ENCODE measurements at places on chromosomes 3 and 15.

GRCh38 chr3:138687236-138687635 is 78.7 kb downstream of the FAIM start:
- no peak for DNase-seq

- DNase-seq, result no peak
Observed at GRCh38 chr3:132870541-132870940, 148.3 kb upstream of the NPHP3 start.

DNA sequence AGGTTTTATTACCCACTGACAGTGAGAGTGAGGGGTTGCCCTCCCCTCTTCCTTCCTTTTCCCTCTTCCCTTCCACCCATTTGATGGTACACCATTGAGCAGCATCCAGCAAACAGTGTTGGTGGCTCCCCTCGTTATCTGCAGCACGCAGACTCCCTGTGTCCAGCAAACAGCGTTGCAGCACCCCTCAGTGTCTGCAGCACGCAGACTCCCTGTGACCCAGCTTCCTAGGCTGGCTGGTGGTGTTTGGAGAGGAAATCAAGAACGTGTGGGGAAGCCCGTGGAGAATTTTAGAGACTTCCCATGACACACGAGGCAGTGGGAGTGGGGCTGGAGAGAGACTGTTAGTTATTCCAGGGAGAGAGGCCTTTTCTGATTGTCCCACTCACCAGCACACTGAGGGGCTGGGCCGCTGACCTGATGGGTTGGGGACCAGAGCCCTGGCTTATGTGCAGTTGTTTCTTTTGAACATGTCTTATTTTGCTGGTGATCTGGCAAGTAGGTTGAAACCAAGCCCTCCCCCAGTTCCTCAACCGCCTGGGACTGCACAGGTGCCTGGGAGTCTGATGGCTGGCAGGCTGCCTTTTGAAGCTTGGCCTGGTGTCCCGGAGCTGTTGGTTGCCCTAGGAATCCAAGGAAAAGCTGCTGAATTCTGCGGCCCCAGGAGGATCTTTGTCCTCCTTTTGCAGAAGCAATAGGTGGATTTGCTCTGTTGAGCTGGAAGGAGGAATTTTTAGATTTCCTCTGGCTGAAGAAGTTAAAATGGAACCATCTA is 19.0 kb downstream of the APBA2 start:
- DNase-seq, result no peak

GRCh38 chr3:119364401-119364800 is 70.2 kb downstream of the ARHGAP31 start:
- no peak for DNase-seq

Data from stimulated activated CD4-positive, alpha-beta T cell treated with anti-CD3 and anti-CD28 coated beads, Interleukin-15, amount 100 ng/mL, for 24 hours (primary cell).